ENCODE measurements at places on chromosomes 1 and 21.

DNA sequence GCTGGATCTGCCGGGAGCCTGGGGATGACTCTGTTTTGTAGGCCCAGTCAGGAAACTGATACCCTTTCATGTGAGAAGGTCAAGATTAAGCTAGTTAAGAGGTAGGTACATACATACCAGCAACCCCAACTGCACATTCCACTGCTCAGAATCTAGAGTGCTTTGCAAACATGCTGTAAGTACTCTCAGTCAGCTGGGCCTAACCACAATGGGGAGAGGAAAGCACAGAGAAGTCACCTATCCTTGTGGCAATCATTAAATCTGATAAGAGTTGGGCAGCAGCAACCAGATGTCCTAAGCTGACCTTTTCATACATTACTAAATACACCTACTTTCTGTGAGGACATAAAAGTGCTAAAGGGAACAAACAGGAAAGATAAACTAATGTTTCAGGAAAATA, 2.5 kb downstream of the ETV3 start:
- no peak for DNase-seq

- no peak for DNase-seq
Measured at GRCh38 chr1:216111842-216112241, 311.4 kb downstream of the USH2A start.

GRCh38 chr1:151013518-151013917, 5.3 kb downstream of the PRUNE1 start:
- DNase-seq, result no peak

DNA sequence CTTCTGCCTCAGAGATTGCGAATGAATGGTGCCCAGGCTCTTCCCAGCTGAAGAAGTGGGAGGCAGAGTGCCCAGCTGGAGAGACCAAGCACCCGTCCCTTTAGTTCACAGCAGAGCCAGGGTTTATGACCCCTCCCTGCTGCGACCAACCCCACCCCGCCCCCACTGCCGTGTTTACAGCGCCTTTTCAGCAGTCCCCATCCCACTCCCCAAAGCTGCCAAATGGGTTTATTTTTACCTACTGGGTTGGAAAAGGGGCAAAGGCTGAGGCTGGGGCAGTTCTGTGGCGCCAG, 23.6 kb downstream of the DYRK3 start:
- no peak for DNase-seq

DNA sequence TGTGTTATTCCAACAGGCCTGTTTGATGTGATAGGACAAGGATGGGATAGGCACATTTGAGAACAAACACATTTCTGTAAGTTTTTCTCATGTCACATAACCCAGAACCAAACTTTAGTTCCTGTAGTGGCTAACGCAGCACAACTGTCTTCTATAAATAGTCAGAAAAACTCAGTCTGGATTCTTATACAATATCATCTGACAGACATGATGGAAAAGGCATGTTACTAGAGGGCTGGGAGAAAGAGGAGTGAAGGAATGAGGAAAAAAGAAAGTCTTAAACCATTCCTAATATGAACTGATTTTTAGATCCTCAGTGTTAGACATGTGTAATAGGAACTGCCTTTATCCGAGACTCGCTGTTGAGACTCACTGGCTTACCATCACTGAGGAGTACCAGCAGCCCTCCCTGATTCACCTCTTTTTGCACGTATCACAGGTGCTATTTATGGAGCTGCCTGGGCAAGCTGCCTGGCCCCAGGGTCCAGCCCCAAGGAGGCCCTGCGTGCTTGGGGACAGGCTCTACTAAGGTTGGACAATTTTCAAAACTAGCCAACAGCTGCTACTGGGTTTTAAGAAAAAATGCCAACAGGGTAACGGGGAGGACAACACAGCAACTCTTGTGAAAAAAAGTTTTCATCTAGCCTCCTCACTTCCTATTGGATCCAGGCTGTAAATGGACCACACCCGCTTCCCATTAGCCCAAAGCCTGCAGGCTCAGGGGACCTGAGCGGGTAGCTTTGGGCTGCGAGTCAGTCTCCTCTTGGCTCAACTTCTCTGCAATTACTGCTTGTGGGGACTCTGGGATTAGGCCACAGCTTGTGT, 30.7 kb upstream of the SERBP1 start:
- DNase-seq, result no peak

All from stimulated activated CD4-positive, alpha-beta T cell treated with anti-CD3 and anti-CD28 coated beads, Interleukin-2, amount 100 ng/mL, for 24 hours (primary cell).